ENCODE measurements at places on chromosomes 4 and X. TPM values are rescaled to one million over a fixed set of nuclear protein-coding genes. Genes with fewer than 3 reads are reported as not detected.

DNA sequence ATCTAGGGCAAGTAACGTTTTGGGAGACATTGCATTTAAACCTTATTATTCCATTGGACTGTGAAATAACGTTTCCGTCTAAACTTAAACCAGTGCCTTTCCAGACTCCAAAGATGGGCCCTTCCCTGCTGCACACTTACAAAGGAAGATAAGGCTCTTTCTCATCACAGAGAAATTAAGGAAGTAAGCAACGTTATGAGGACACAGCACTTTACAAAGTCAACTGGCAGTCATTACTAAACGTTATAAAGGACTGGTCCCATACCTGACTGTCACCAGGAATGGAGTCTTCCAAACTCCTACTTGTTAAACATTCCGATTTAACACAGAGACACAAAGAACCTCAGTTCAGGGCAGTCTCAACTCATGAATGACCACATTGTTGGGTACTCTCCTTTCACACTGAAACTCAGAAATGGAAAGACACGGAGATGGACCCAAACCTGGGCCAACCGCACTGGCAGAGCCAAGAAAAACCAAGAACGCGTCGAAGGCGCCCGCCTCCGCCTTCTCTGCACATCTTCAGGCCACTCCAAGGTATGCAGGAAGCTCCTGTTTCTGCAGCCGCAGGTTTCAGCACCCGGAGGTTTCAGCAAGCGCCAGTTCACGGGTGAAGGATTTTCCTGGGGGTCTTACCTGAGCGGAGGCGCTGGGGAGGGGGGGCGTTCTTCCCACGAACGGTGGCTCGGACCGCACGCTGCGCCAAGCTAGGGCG is 670 bp downstream of the PAPSS1 start:
- DNase-seq, result no peak
- peak overlapping the region; percentile 99 for H3K4me3 ChIP-seq
- no peaks in the 10 kb centered on the region for H3K27me3 ChIP-seq
- peak overlapping the region; percentile 81 for H3K27ac ChIP-seq
- H3K4me1 ChIP-seq, result peaks cover 31% of the 10 kb centered on the region

DNA sequence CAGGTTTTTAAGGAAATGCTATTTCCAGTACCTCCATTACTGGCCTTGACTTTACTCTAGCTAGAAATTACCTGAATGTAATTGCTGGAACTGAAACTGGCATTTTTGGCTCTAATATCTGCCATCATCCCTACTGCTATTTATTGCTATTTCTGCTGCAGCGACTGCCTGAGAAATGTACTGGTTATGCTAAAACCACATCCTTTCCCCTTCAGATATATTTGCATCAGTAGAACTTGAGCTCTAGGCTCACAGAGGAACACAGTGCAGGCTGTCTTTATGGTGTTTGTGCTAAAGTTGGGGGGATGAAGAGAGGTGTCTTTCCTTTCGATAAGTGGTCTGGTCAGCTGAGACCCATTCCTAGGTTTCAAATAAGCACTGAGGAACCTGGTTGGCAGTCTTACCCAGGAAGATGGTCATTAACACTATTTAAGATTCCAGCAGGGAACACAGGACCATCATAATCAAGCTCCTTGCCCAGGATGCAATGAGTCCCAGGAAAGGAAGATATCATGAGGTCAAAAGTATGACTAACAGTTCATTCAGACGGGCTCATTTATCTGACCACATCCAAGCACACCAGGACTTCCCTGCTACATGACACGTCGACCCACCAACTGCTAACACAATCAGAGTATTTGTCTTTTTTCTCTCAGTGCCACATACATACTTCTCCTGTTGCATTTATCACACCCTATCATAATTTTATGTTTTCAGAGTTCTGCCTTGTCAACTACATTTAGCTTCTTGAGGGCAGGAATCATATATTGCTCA is 137.4 kb downstream of the GABRA3 start:
- no peak for DNase-seq
- no peaks in the 10 kb centered on the region for H3K36me3 ChIP-seq
- H3K4me3 ChIP-seq, result no peak overlapping the region
- H3K27ac ChIP-seq, result no peak overlapping the region

DNA sequence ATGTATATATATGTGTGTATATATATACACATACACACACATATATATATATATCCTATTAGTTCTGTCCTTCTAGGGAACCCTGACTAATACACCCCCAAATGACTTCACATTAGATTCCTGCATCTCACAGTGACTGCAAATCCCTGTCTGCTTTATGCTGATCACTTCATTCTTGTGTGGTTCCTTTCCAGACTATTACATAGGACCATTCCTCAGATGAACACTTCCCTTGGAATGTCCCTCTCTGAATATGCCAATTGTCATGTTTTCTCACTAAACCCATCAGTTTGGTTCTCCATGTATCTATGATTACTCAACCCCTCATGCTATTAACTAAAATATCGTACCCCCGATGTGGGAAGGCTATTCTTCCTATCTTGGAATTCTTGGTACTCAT is 605.2 kb upstream of the NR3C2 start:
- no peak overlapping the region for H3K4me3 ChIP-seq
- H3K4me1 ChIP-seq, result no peaks in the 10 kb centered on the region
- H3K36me3 ChIP-seq, result no peaks in the 10 kb centered on the region
- DNase-seq, result no peak

GRCh38 chr4:7340553-7341433 is 93.9 kb downstream of the PSAPL1 start:
- H3K27me3 ChIP-seq, result no peaks in the 10 kb centered on the region
- no peak overlapping the region for H3K4me3 ChIP-seq
- H3K36me3 ChIP-seq, result no peaks in the 10 kb centered on the region
- H3K4me1 ChIP-seq, result peaks cover 4% of the 10 kb centered on the region
- no peak overlapping the region for H3K27ac ChIP-seq
- DNase-seq, result no peak

GRCh38 chr4:28388471-28388870 is 1527.8 kb downstream of the STIM2 start:
- no peaks in the 10 kb centered on the region for H3K36me3 ChIP-seq
- no peaks in the 10 kb centered on the region for H3K27me3 ChIP-seq
- no peak overlapping the region for H3K4me3 ChIP-seq
- no peak for DNase-seq

DNA sequence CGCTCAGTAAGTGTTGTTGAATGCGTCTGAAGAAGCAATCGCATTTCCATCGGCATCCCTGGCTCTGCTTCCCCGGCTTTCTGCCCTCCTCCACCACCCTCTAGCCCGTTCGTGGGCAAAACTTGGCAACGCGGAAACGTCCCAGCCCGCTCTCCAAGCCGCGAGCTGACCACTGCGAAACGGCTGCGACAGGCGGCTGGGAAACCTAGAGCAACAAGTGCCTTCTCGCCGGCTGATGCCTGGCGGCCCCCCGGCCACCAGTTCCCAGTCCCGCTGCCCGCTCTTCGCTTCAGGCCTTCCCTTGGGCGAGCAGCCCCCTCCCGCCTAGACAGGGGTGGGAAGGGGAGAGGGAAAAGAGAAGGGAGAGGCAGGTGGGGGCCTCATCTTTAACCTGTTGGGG is 837 bp downstream of the CITED1 start:
- peaks cover 35% of the 10 kb centered on the region for H3K4me1 ChIP-seq
- no peak for DNase-seq
- H3K27me3 ChIP-seq, result peaks cover 25% of the 10 kb centered on the region
- H3K4me3 ChIP-seq, result peak overlapping the region; percentile 58

DNA sequence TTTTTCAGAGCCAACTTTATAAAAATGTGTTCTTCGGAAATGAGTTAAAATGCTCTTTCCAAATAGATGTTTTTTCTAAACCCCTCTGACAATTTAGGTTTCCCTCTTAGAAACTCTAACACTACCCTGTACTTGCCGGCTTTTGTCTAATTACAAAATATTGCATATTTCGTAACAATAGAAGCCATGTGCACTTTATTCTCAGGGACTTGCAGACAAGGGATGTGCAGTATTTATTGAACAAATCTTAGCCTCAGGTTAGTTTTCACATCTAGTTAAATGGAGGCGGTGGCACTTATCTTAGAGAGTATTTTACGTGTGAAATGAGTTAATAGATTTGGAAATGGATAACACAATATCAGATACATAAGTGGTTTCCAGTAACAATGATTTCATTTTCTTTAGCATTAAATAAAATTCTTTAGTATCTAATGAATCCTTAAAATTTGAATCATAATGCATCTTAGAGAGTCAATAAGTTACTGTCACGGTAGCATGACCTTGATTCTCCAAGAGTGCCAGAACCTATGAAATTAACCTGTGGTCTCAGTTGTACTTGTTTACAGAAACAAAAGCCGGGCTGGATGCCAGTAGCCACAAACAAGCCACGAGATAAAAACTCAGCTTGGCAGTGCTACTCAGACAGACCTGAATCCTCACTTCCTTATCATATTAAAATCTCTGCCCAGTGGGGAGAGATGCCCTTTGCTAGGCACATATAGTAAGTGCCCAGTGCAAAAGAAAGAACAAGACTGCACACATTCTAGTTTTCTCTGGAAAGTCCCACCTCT is 772 bp upstream of the PABPC4L start:
- H3K4me1 ChIP-seq, result peaks cover 24% of the 10 kb centered on the region
- no peaks in the 10 kb centered on the region for H3K27me3 ChIP-seq
- H3K4me3 ChIP-seq, result peak overlapping the region; percentile 62
- no peaks in the 10 kb centered on the region for H3K36me3 ChIP-seq
- DNase-seq, result no peak

DNA sequence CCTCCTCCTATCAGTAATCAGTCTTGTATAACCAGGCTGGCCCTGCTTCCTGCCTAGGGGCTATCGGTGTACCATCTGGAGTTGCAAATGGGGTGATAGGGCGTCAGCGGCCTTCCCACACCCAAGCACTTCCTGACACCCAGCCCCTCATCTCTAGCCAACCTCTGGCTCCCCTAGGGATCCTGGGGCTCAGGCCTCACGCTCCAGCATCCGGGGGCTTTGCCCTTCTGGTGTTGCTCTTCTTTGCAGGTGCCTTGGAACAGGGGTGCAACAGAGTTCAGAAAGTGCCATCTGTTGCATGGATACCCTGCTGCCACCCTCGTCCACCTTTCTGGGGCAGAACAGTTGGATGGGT is 4.1 kb downstream of the IL9R start:
- H3K27me3 ChIP-seq, result no peaks in the 10 kb centered on the region
- H3K4me1 ChIP-seq, result no peaks in the 10 kb centered on the region
- no peaks in the 10 kb centered on the region for H3K36me3 ChIP-seq
- H3K4me3 ChIP-seq, result no peak overlapping the region

- no peak overlapping the region for H3K27ac ChIP-seq
- H3K4me1 ChIP-seq, result no peaks in the 10 kb centered on the region
- H3K36me3 ChIP-seq, result no peaks in the 10 kb centered on the region
- H3K4me3 ChIP-seq, result no peak overlapping the region
Measured at GRCh38 chrX:121639781-121640180, 592.4 kb downstream of the GLUD2 start.

DNA sequence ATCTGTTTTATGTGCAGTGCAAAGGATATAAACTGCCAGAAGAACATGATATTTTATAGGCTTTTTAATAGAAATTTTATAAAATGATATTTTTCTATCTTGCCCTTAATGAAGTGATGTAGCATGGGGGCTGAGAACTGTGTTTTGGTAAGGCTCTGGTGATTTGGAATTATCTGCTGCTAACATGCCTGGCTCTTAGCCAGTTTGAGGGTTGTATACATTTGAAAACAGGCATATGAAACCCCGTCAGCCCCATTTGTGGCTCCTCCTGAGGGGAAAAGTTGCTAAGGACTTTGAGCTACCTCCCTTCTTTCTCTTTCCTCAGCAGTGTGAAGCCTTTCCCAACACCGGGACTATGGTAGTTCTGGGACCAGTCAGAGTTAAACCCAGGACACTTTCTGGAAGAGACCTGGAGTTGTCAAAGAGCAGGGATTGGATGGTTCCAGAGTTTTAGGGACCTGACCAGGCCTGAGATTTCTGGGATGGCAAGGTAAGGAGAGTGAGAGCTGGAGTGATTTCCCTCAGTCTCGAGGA is 4.7 kb downstream of the SFRP2 start:
- no peak overlapping the region for H3K27ac ChIP-seq
- H3K27me3 ChIP-seq, result no peaks in the 10 kb centered on the region
- DNase-seq, result no peak

- H3K27ac ChIP-seq, result no peak overlapping the region
- no peak overlapping the region for H3K4me3 ChIP-seq
- no peaks in the 10 kb centered on the region for H3K36me3 ChIP-seq
- DNase-seq, result no peak
- no peaks in the 10 kb centered on the region for H3K4me1 ChIP-seq
Measured at GRCh38 chrX:47877327-47877726, 40.6 kb downstream of the ZNF81 start.

GRCh38 chr4:2942037-2942531 is 21.1 kb downstream of the NOP14 start:
- H3K4me1 ChIP-seq, result peaks cover 7% of the 10 kb centered on the region
- no peak overlapping the region for H3K4me3 ChIP-seq
- H3K27me3 ChIP-seq, result no peaks in the 10 kb centered on the region
- DNase-seq, result no peak

GRCh38 chr4:145731028-145731427 is 51.1 kb downstream of the C4orf51 start:
- no peaks in the 10 kb centered on the region for H3K36me3 ChIP-seq
- DNase-seq, result no peak
- no peak overlapping the region for H3K27ac ChIP-seq
- peaks cover 37% of the 10 kb centered on the region for H3K4me1 ChIP-seq
- H3K4me3 ChIP-seq, result no peak overlapping the region
- H3K27me3 ChIP-seq, result no peaks in the 10 kb centered on the region

GRCh38 chrX:7106649-7107048 is 40.9 kb upstream of the STS start:
- peaks cover 12% of the 10 kb centered on the region for H3K36me3 ChIP-seq
- peaks cover 25% of the 10 kb centered on the region for H3K4me1 ChIP-seq
- DNase-seq, result no peak
- no peaks in the 10 kb centered on the region for H3K27me3 ChIP-seq
- no peak overlapping the region for H3K4me3 ChIP-seq

DNA sequence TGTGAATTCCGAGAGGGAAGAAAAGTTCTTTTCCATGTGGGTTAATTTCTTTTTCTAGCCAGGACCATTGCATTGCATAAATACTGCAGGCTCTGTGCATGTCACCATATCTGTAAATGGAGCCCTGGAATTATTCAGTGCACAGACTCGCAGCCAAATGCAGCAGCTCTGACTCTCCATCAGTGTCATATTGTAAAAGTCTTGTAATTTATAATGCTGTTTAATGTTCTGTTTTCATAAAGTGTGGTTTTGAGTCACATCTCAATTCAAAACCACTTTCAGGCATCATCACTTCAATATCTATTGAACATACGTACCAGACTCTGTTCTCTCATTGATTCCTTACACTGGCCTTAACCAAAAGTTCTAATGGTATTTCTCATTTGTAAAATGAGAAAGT is 193.9 kb upstream of the RPL34 start:
- H3K4me1 ChIP-seq, result no peaks in the 10 kb centered on the region
- H3K4me3 ChIP-seq, result no peak overlapping the region
- no peak for DNase-seq

- H3K4me3 ChIP-seq, result peak overlapping the region; percentile 47
- no peak for DNase-seq
- H3K27me3 ChIP-seq, result no peaks in the 10 kb centered on the region
- peaks cover 10% of the 10 kb centered on the region for H3K4me1 ChIP-seq
- no peaks in the 10 kb centered on the region for H3K36me3 ChIP-seq
- H3K27ac ChIP-seq, result peak overlapping the region; percentile 90
Measured at GRCh38 chrX:74292808-74293123, 11.2 kb upstream of the ZCCHC13 start.

Gene MAPK10
- 123 TPM for total RNA-seq

Gene TRO
- 12.3 TPM for total RNA-seq

Gene CRLF2
- total RNA-seq, result not detected

Gene GAGE2A
- not detected for total RNA-seq

Gene PPEF2
- total RNA-seq, result not detected

Gene PABPC5
- total RNA-seq, result 0.98 TPM

Gene GRIA3
- total RNA-seq, result 4.4 TPM

Gene ATP2B3
- total RNA-seq, result 0.25 TPM

Gene MAMLD1
- total RNA-seq, result 3.2 TPM

Gene ZNF711
- total RNA-seq, result 2.2 TPM

Gene CCNI
- total RNA-seq, result 206 TPM

Gene EBP
- total RNA-seq, result 55.2 TPM

Gene IGFBP7
- 716 TPM for total RNA-seq

Gene KLHL15
- total RNA-seq, result 9.8 TPM

Gene CNGA1
- total RNA-seq, result 2.0 TPM

All from vagina (tissue), 2 donors.